ENCODE measurements at places on chromosomes 7 and 10.
A peak's percentile ranks its signal among the peaks of the same experiment; 100 is the strongest.

GRCh38 chr7:40866601-40867000 is 731.8 kb downstream of the SUGCT start:
- no peak for DNase-seq

DNA sequence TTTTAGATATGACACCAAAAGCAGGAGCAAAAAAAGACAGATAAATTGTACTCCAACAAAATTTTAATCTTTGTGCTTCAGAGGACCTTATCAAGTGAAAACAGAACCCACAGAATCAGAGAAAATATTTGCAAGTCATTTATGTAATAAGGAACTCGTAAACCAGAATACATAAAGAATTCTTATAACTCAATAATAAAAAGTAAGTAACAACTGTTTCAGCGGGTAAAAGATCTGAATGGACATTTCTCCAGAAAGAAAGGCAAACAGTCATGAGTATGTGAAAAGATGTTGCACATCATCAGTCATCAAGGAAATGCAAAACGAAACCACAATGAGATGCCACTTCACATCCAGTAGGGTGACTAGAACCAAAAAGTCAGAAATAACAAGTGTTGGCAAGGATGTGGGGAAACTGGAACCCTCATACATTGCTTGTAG is 167.7 kb upstream of the KCTD7 start:
- no peak for DNase-seq

- DNase-seq, result no peak
These were observed 111.2 kb upstream of the PTN start for GRCh38 chr7:137454767-137455166.

- DNase-seq, result no peak
These were observed 591.6 kb upstream of the PFKP start for GRCh38 chr10:2475711-2476217.

GRCh38 chr10:14137391-14137790 is 193.3 kb downstream of the FRMD4A start:
- no peak for DNase-seq

DNA sequence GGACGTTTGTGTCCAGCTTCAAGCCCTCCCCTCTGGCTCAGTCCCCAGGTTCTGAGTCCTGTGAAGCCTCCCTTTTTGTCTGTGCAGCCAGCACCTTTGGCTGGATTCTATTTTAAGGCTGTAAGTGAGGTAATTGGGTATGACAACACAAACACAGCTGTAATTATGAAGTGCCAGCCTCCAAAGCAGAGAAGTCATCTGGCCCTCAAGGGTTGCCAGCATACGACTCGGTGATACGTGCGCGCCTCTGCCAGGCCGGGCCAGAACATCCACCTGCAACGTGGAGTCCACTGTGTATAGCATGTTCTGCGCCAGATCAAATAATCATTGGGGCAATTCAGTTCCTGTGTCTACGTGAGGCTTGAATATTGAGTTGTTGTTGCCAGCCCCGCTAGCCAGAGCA is 6.7 kb upstream of the FAM180A start:
- DNase-seq, result no peak

DNA sequence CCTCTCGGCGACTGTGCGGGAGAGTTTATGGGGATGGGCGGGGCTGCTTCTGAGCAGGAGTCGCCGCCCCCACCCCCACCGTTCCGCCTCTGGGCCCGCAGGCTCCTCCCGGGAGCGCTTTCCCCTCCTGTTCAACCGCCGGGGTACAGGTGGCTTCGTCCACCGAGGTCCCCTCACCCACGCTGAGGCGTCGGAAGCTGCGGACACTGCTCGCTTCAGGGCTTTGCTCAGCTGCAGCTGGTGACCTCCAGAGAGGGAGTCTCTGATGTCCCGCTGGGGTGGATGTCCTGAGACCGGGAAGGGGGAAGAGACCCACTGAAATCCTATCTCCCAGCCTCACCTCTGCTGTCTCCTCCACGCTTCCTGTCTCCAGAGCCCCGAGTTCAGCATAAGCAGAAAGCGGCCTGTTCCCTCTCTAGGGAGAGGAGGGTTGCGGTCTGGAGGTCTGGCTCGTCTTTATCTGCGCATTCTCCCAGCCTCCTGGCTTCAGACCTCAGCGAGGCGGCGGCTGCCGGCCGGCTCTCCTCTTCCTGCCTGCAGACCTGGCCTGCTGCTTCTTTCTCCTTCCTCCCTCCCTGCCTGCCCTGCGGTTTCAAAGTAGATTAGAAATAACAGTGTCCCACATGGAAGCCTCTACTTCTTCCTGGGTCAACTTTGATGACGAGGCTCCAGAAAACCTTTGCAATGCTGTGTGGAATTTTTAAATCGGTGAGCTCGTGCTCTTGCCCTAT is 1.8 kb downstream of the CYP2E1 start:
- DNase-seq, result no peak

GRCh38 chr7:144821067-144821466 is 14.8 kb downstream of the TPK1 start:
- DNase-seq, result no peak

- no peak for DNase-seq
These were observed 335.3 kb downstream of the MAGI2 start for GRCh38 chr7:79118143-79118542.

- no peak for DNase-seq
These were observed 101.2 kb upstream of the PFKP start for GRCh38 chr10:2966134-2966533.

DNA sequence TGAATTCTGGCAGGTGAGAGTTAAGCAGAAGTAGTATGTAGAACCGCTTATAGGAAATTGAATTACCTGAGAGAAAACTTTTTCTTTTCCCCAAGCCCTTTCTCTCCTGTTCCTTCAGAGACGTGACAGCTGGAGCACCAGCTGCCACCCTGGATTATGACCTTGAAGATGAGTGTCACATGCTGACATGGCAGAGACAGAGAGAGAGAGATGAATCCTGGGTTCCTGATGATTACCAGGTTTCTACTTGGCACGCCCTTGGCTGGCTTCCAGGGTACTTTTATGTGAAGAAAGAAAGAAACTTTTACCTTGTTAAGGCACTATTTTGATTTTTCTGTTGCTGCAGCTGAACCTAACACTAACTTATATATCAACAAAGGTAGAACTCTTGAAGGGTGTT is 99.9 kb downstream of the GPR26 start:
- DNase-seq, result no peak

DNA sequence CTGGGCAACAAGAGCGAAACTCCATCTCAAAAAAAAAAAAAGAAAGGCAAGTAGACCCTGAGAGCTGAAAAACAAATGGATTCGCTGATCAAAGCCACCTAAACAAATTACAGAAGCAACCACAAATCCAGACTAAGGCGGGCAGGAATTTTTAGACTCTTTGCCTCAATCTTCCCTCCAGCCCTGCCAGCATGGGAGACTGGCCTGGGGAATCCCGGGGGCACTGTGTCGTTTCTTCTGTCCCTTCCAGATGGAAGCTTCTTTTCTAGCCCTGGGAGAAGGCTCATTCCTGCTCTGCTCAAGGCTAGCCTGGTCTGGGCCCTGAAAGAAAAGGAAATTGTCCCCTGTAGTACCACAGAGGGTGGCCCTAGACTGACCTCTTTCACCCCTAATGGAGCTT is 15.6 kb upstream of the SERPINE1 start:
- DNase-seq, result no peak

- DNase-seq, result no peak
These were observed 357.7 kb downstream of the PHF14 start for GRCh38 chr7:11331128-11332102.

GRCh38 chr7:13990984-13991790 is 1.7 kb upstream of the ETV1 start:
- DNase-seq, result peak; percentile 53

GRCh38 chr7:33459340-33459751 is 330.0 kb downstream of the BBS9 start:
- DNase-seq, result no peak

GRCh38 chr10:132926070-132926469 is 16.3 kb downstream of the CFAP46 start:
- no peak for DNase-seq

GRCh38 chr7:122528879-122529481 is 169.9 kb downstream of the RNF133 start:
- no peak for DNase-seq

DNA sequence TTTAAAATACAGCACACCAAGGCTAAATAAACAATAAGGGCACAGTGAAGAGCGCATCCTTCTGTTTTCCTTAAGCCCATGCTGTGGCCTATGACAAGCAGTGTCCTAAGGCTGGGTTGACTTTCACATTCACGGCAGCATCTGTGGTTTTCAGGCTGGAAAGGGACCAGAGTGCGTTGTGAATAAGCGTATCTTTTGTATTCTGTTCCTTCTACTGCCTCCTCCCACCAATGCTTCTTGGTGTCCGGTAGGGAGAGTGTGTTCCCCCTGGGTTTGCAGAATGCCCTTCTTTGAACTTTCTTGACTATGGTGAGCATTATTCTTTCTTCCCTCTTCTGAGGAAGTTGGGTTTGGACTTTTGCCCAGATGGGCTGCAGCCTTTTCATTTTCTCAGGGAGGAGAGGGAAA is 73.6 kb downstream of the ABCA13 start:
- DNase-seq, result no peak

DNA sequence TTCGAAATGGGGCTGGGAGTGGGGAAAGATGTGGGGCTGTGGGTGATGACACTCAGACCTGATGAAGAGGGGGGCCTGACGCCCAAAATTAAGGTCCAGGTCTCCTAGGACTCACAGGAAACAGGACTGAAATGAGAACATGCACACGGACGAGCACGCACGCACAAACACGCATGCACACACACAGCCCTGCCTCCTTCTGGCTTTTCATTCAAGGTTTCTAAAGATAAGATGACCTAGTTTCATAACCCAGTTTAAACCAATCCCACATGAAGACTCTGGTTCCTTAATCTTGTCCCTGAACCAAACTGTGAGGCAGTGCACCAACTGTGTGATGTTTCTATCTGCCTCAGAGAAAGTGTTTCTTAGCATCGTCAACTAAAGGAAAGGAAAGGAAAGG is 162.0 kb downstream of the DGKI start:
- DNase-seq, result no peak

DNA sequence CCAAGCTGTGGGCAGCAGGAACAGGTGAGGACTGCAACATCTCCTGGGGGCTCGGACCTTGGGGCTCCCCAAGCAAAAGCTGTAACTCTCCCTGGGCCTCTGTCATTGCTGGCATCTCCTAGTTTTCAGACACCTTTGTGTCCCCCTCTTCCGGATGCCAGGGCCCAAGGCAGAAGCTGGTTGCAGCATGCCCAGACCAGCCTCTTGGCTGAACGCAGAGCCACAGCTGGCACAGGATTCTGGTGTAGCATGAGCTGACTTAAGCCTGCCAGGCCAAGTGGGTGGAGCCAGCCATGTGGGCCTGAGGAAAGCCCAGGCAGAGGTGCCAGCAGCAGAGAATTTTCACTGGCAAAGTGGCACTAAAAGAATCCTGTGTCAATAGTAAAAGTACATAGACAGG is 43.5 kb downstream of the ZWINT start:
- no peak for DNase-seq

DNA sequence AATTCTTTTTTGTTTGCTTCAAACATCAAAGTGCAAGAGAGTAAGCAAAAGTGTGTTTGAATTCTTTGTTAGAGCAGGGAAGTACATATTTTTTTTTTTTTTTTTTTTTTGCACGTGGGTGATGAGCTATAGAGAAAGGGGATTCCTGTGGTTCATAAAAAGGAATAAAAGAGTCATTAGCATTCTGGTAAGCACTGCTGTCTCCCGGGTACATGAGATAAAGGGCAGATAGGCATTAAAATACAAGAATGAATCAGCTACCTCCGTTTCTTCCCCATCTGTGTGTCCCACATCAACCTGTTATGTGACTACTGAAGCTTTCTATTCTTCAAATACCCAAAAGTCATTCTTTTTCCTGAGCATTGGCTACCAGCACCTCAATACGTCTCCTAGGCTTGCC is 102.4 kb upstream of the SEMA3D start:
- no peak for DNase-seq

GRCh38 chr7:65390588-65390987 is 16.9 kb downstream of the ZNF92 start:
- no peak for DNase-seq

GRCh38 chr7:74288034-74288881 is 949 bp upstream of the CLIP2 start:
- no peak for DNase-seq

GRCh38 chr10:118944959-118945633 is 84.4 kb upstream of the NANOS1 start:
- no peak for DNase-seq

- no peak for DNase-seq
These were observed 9.8 kb downstream of the CLRN3 start for GRCh38 chr10:127882801-127883459.

DNA sequence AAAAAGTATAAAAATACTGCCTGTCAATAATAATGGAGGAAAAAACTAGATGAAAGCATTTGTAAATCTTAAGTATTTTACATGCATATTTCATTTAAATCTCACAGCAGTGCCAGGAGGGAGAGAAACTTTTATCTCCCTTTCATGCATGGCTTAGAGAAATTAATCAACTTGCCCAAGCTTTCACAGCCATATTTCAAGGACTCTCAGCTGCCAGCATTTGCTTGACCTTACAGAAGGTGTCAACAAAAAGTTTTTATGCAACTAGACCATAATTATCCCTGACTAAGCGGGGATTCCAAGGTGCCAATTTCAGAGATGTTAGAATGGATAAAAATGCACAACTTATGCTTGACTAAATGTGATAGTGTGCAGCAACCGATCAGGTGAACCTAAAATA is 125.4 kb downstream of the ZFAND4 start:
- no peak for DNase-seq

- no peak for DNase-seq
These were observed 175.4 kb downstream of the CSTF2T start for GRCh38 chr10:51524041-51524440.

GRCh38 chr10:30784897-30785605 is 155.5 kb upstream of the LYZL2 start:
- peak; percentile 9 for DNase-seq

- no peak for DNase-seq
These were observed 260.0 kb downstream of the MAD1L1 start for GRCh38 chr7:1972744-1973143.

GRCh38 chr10:121085367-121085766 is 234.2 kb downstream of the WDR11 start:
- no peak for DNase-seq

GRCh38 chr10:92366412-92367021 is 75.5 kb downstream of the MARCHF5 start:
- no peak for DNase-seq

DNA sequence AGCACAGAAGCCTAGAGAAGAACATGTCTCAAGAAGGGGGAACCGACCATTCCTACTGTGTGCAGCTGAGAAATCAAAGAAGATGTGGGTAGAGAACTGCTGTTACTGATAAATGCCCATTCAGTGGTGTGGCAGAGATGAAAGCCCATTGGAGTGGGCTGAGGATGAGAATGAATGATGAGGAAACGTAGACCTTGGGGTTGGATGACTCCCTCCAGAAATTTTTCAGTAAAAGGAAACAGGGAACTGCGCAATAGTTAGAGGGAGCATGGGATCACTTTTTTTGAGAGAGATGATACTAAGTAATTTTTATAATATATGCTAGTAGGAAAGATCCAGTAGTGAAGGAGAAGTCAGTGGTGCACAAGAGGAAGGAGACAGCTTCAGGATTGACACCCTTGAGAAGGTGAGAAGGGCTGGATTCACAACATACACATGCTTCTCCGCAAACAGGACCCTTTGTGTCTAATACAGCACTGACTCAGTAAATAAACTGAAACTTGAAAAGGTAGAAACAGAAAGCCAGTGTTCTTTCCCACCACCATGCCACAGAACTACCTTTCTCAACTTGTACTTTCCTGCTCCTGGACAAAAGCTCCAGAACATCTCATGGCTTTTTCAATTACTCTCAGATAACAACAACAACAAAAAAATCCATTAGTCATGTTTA is 104.7 kb upstream of the IL6 start:
- no peak for DNase-seq
